ENCODE measurements at places on chromosomes 11 and 22.

GRCh38 chr11:26688701-26689100, 33.2 kb downstream of the SLC5A12 start:
- no peak for DNase-seq

DNA sequence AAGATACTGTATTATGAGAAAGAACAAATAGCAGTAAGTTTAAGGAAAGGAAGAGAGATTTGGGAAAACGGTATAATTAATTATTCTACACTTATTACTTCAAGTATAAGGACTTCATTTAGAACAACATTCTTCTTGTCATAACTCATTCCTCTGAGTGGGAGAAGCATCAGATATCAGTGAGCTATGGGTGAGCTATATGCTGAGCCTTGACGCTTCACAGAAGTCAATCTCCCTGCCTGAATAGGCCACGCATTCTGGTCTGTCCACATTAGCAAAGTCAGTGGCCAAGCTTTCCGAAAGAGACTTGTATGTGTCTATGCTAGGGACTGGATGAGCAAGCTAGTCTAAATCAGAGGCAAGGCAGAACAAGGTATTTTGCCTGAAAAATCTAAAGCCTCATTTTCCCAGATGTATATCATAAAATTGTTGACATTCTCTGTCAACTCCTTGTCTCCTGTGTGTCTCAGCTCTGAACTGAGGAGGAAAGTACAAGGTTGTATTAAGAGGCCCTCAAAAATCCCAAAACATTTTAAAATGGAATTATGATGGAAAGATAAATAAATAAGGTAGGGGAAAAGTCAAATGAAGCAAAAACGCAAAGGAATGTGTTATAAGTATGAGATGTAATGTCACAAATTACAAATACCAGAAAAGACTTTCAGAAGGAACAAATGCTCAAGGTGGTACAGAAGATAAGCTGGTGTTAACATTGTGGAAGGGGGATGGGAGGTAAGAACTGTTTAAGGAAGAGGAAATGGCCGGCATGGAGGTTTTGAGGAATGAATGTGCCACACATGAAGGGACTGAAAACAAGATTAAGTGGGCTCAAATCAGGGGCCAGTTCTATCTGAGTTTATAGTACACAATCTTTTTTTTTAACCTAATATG, 1.4 kb downstream of the OR52N2 start:
- no peak for DNase-seq

DNA sequence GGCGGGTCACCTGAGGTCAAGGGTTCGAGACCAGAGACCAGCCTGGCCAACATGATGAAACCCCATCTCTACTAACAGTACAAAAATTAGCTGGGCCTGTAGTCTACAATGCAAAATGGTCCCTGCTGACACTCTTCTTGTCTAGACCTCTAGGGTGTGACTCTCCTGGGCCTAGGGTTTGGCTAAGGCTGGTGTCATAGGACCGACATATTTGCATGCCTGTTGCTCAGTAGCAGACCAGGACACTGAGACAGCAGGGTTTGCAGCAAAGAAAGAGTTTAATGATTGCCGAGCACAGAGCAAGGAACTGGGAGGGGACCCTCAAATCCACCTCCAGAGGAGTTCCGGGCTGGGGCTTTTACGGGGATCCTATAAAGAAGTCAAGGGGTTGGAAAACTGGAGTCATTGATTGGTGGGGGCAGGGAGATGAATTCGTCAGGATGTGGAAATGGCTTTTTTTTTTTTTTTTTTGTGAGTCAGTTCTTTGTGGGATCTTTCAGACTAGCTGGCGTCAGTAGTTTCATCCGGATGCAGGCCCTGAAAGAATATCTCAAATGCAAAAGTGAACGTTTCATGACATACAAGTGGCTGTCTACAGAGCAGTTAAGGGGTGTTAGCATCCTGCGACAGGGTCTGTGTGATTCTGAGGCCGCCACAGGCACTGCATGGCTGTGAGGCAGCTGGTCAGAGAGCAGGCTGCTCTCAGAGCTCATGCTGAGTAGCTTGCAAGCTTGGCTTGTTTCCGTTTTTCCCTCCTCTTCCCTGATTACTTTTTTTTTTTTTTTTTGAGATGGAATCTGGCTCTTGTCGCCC, 27.2 kb upstream of the A4GALT start:
- DNase-seq, result no peak

DNA sequence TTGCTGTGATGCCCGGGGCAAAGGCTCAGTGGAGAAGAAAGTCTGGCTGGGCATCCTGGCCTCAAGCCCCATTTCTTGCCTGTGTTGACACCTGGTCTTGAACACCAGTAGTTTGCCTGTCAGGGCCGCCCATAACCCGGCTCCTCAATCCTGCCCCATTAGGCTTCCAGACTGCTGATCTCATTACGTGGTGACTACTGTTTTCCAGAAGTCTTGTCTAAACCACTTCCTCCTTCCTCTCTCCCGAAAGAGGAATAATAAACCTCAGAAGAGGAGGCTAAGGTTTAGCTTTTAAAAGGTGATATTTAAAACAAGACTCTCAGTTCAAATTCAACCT, 97.7 kb downstream of the CD44 start:
- peak; percentile 80 for DNase-seq

GRCh38 chr11:70048279-70049024, 29.7 kb upstream of the ANO1 start:
- DNase-seq, result no peak

DNA sequence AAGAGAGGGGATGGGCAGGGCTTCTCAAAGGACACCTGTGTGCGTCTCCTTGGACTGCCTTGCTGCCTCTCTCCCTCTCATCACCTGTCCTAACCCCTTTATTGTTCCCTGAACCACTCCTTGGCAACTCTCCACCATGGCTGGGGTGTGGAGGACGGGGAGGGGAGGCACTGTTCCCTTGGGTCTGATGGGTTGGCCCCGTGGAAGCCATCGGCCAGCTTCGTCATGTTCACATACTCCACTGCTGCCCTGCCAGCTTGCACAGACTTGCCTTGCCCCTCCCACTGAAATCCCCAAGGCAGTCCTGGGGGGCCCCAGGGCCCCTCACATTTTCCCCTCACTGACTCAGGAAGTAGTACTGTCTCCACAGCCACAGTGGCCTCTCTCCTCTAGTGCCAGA, 36.1 kb upstream of the LRRC32 start:
- no peak for DNase-seq

DNA sequence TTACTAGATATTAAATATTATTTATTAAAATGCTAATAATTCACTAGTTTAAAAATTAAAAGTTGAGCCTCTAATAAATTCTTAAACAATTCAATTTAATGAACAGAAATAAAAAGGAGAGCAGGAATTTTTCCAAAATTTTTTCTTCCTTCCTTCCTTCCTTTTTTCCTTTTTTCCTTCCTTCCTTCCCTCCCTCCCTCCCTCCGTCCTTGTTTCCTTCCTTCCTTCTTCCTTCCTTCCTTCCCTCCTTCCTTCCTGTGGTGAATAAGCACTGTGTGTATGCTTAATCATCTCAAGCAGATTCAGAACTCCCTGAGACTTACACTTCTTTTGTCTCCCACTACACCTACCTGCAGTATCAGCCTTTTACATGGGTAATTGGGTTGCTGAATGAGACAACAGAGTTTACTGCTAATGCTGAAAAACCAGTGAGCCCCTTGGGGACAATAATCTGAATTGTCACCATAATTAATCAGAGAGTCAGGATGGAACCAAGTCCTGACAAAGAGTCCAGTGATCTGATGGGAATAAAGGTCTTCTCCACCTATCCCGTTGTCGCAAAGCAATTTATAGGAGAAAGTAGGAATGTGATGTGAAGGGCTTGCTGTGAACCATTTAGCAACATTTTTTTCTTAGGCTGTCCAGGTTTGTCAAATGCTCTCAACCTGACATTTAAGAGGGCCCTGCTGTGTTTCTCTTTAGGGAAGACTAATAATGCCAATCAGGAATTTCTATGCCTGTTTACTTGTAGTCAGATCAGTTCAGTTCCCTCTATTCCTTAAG, 58.1 kb upstream of the CEP295 start:
- DNase-seq, result no peak

GRCh38 chr11:133946051-133946450, 10.7 kb downstream of the IGSF9B start:
- no peak for DNase-seq

GRCh38 chr11:57237204-57237681, at the start of gene APLNR:
Gene APLNR (minus strand): TSS chr11:57237250. CDS start chr11:57237004, 246 bp downstream.
- no peak for DNase-seq

DNA sequence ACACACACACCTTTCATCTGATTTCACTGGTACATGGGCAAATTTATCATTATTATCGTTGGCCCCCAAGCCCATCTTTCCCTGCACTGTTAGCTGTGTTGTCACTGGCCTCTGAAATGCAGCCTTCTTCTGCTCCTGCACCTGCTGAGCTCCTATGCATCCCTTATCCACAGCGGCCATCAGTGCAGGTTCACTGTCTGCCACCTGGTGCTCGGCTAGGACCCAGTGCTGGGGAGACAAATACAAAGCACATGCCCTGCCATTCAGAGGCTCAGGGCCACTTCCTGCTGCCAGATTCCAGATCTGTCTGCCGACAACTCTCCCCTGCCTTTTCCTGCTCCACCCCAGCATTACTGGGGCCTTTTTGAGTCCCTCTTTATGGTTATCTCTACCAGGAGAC, 1205.4 kb downstream of the TBC1D22A start:
- no peak for DNase-seq

GRCh38 chr11:65251476-65251875, 10.3 kb upstream of the POLA2 start:
- no peak for DNase-seq

DNA sequence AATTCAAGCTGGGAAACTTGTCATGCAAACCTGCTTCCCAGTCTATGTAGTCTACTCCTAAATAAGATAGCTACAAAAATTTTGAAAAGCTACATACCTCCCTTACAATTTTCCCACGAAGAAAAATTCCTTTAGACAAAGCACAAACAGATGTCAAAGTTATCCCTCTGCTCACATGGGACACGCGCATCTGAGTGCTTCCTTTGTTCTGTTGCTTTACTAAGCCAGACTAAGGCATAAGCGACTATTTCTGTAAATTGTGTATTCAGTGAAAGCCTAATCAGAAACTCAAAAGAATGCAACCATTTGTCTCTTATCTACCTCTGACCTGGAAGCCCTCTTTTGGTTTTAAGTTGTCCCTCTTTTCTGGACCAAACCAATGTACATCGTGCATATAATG, 583.7 kb upstream of the B3GAT1 start:
- no peak for DNase-seq

DNA sequence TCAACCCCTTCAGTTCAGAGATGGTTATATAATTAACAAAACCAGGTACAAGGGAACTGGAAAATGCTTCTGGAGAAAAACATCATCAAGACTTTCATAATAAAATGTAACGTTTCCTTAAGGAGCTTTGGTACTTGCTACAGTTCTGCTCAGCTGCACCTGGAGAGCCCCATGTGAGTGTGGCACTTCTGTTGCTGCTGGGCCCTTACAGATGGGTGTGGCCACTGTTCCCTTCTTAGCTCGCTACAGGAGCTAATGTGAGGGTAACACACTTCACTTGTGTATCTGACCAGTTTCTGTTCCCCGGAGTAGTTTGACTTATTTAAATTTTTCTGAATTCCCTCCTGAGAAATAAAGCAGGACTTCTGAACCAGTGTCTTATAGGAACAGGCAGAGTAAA, 4.0 kb downstream of the POU2AF3 start:
- DNase-seq, result no peak

GRCh38 chr11:26286472-26287066, 45.4 kb upstream of the ANO3 start:
- DNase-seq, result no peak

- no peak for DNase-seq
Observed at GRCh38 chr11:66281001-66281400, 3.0 kb downstream of the CNIH2 start.

GRCh38 chr11:22795914-22796313, 33.7 kb downstream of the SVIP start:
- no peak for DNase-seq

- peak; percentile 56 for DNase-seq
Observed at GRCh38 chr11:22194306-22194705, 1.4 kb downstream of the ANO5 start.

GRCh38 chr22:40593460-40594273, 42.9 kb downstream of the MRTFA start:
- DNase-seq, result peak; percentile 8

GRCh38 chr11:7220636-7221035, 31.1 kb upstream of the SYT9 start:
- no peak for DNase-seq

DNA sequence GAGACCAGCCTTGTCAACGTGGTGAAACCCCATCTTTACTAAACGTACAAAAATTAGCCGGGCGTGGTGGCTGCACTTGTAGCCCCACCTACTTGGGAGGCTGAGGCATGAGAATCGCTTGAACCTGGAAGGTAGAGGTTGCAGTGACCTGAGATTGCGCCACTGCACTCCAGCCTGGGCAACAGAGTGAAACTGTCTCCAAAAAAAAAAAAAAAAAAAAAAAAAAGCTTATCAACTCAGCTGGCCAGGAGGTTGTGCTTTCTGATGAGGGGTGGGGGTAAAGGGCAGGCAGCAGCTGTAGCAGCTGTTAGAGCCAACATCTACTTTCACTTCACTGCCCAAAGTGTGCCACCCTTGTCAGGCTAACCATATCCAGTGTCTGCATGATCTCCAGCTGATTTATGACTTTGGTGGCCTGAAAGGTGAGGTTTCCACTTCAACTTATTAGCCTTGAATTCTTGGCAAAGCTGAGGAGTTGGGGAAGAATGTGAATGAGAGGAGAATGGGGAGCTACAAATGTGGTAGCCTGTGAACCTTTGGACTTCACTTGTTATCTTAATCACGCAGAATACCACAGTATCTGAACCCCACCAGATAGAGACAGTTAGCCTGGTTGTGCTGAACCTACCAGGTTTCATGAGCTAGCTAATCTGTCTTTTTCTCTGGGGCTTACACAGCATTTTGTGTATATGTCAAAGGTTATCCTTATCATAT, 19.6 kb downstream of the RNF121 start:
- no peak for DNase-seq

GRCh38 chr11:1460396-1460985, 26.1 kb downstream of the MOB2 start:
- DNase-seq, result no peak

DNA sequence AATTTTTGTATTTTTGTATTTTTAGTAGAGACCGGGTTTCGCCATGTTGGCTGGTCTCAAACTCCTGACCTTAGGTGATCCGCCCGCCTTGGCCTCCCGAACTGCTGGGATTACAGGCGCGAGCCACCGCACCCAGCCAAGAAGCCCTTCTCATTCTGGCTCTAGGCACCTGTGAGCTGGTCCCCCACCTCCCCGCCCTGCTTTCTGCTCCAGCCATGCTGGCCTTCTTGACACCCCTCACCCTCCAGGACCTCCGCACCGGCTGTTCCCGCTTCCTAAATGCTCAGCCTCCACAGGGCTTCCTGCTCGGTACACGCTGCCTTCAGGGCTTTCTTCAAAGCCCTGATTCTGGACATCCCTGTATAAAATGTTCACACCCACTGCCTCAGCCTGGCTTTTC, 5.5 kb upstream of the FXYD2 start:
- no peak for DNase-seq

DNA sequence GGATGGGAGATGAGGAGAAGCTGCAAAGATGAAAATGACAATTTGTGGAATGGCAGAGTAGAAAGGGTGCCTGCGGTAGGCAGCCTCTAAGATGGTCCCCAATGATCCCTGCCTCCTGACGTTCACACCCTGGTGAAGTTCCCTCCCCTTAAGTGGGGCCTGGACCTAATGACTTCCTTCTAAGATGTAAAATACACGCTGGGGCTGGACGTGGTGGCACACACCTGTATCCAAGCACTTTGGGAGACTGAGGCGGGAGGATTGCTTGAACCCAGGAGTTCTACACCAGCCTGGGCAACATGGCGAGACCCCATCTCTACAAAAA, 60.7 kb upstream of the CREB3L1 start:
- DNase-seq, result no peak

- peak; percentile 78 for DNase-seq
Observed at GRCh38 chr11:68146010-68146540, 24.9 kb upstream of the CHKA start.

GRCh38 chr11:26983645-26984044, 10.3 kb upstream of the FIBIN start:
- DNase-seq, result no peak
